HS-27A (cell line): ENCODE measurements at places on chromosomes 1 and 21.

DNA sequence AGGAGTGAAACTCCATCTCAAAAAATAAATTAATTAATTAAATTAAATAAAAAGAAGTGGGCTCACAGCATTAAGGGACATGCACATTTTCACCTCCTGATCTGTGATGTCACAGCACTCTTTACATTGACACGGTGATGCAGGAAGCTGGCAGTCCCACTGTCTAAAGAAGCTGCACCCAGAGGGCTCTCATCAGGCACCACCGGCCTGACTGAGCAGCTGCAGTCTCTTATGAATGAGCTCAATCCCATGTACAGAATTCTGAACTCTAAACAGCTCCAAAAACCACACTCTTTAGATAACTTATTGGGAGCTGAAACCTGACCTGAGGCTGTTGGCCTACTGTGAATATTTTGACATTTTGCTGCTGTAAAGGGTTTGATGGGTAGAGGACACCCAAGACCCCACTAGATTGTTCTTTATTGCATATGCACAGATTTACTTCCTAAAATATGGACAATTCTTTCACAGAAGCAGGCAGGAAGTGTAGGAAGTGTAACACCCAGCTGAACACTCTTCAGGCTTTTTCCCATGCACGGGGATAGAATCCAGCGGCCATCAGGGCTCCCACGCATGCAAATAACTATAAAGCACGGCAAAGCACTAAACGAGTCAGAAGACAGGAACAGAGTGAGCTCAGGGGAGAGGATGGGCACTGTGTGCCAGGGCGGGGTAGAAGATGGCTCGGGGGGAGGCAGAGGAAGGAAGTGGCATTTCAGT is 46.2 kb downstream of the L1TD1 start:
- no peak for DNase-seq

GRCh38 chr21:15219894-15220293 is 155.1 kb upstream of the NRIP1 start:
- no peak for DNase-seq

- DNase-seq: no peak
Measured at GRCh38 chr1:109482791-109483671, 674 bp upstream of the ATXN7L2 start.

DNA sequence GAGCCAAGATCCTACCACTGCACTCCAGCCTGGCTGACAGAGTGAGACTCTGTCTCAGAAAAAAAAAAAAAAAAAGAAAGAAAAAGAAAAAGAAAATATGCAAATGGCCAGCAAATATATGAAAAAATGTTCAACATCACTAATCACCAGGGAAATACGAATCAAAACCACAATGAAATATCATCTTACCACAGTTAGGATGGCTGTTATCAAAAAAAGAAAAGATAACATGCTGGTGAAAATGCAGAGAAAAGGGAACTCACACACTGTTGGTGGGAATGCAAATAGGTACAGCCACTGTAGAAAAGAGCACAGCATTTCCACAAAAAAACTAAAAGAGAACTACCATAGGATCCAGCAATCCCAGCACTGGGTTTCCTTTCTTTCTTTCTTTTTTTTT is 477.5 kb downstream of the SMYD3 start:
- DNase-seq: no peak

DNA sequence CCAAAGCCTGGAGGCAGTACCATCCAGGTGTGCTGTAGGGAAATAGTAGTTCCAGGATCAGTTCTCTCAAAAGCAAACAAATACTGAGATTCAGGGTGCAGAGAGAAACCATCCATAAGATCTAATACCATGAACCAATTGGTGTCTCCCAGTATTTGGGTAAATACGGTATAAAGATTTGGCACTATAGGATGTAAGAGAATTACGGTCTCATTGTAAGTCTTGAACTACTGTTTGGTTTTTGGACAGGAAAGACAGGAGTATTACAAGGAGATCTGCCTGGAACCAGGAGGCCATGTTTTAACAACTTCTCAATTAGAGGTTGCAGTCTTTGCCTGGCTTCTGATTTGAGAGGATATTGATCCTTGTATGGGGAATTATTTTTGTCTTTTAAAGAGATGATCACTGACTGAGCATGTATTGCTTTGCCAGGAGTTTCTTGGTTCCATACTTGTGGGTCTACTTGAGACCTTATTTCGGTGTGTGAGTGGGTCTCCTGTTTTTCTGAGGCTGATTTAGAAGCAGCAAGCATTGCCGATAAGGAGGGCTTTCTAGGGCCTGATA is 10.2 kb downstream of the AADACL4 start:
- DNase-seq: no peak
